ENCODE measurements at places on chromosomes 5 and 9.
A peak's percentile ranks its signal among the peaks of the same experiment; 100 is the strongest.

- no peaks in the 10 kb centered on the region for H3K36me3 ChIP-seq
- H3K27ac ChIP-seq: no peak overlapping the region
- no peak overlapping the region for H3K4me3 ChIP-seq
- no peak for DNase-seq
These were observed 471.9 kb upstream of the RGMB start for GRCh38 chr5:98301547-98301946.

- no peaks in the 10 kb centered on the region for H3K36me3 ChIP-seq
- no peak for DNase-seq
- H3K27ac ChIP-seq: no peak overlapping the region
- no peaks in the 10 kb centered on the region for H3K4me1 ChIP-seq
- H3K27me3 ChIP-seq: peaks cover 2% of the 10 kb centered on the region
- H3K4me3 ChIP-seq: no peak overlapping the region
These were observed 21.9 kb downstream of the MOCS2 start for GRCh38 chr5:53087621-53088121.

DNA sequence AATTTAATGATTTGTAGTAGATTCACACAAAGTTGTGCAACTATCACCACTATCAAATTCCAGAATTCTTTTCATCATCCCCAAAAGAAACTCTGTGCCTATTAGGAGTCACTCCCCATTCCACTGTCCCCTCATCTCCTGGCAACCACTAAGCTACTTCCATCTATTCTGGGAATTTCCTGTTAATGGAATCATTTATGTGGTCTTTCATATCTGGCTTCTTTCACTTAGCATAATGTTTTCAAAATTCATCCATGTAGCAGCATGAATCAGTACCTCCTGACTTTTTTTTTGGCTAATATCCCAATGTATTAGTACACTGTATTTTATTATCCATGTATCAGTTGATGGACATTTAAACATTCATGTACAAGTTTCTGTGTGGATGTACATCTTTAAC lies 157.6 kb downstream of the TTC39B start:
- no peak overlapping the region for H3K4me3 ChIP-seq
- no peaks in the 10 kb centered on the region for H3K36me3 ChIP-seq
- H3K27ac ChIP-seq: peak overlapping the region; percentile 19
- H3K27me3 ChIP-seq: peaks cover 4% of the 10 kb centered on the region

- no peak for DNase-seq
- no peaks in the 10 kb centered on the region for H3K4me1 ChIP-seq
- H3K27me3 ChIP-seq: peaks cover 1% of the 10 kb centered on the region
- H3K27ac ChIP-seq: no peak overlapping the region
These were observed 127.1 kb downstream of the DPYSL3 start for GRCh38 chr5:147382776-147383175.

- H3K36me3 ChIP-seq: no peaks in the 10 kb centered on the region
- H3K27ac ChIP-seq: no peak overlapping the region
- no peak overlapping the region for H3K4me3 ChIP-seq
- DNase-seq: no peak
- peaks cover 79% of the 10 kb centered on the region for H3K4me1 ChIP-seq
These were observed 84.3 kb downstream of the IQGAP2 start for GRCh38 chr5:76487386-76487785.

DNA sequence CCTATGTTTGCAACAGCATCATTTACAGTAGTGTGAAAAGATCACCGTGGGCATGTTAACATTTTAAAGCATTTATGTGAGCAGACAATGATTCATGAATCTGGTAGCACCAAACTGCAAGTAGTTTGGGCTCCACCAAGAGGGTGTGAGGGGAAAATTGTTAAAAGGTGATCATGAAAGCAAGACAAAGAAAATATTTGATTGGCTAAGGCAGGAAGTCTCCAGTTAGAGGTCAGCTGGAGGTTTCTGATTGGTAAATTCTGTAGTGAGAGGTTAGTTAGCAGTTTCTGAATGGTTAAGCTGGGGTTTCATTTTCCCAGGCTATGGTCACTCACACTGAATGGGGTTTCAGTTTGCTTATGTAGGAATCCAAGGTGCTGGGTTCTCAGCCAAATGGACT lies 13.5 kb upstream of the DRD1 start:
- peaks cover 6% of the 10 kb centered on the region for H3K27me3 ChIP-seq
- no peaks in the 10 kb centered on the region for H3K4me1 ChIP-seq
- no peak overlapping the region for H3K27ac ChIP-seq
- no peak for DNase-seq
- no peak overlapping the region for H3K4me3 ChIP-seq
- no peaks in the 10 kb centered on the region for H3K36me3 ChIP-seq

DNA sequence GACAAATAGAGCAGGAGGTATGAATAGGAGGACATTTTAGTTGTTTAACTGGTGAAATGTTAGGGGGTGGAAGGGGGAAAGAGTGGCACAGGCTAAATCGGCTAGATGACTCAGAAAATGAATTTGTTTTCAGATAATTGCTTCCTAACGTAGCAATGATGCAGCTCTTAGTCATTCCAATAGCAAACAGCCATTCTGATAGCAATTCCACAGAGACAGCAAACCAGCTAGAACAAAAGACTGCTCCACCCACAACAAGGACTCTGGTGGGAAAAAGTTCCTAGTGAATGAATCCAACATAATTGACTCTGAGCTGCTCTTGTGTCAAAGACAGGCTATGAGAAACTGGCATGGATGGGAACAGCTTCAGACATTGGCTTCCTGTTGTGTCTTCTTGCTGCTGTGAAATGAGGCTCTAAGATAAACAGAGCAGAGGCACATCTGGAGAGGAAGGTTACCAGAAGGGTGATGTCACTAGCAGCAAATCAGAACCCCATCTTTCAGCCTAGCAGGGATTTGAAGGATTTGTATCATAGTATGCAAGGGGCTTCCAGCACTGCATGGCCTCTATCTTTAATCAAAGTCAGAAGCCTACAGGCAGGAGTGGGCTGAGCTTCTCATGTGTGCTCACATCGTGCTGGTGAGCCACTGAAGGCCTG lies 28.1 kb upstream of the F2RL1 start:
- H3K27me3 ChIP-seq: peaks cover 2% of the 10 kb centered on the region
- no peak for DNase-seq
- H3K4me3 ChIP-seq: no peak overlapping the region
- H3K27ac ChIP-seq: no peak overlapping the region
- no peaks in the 10 kb centered on the region for H3K36me3 ChIP-seq

GRCh38 chr5:132437604-132438266 lies 52.8 kb downstream of the IRF1 start:
- DNase-seq: peak; percentile 51
- peaks cover 17% of the 10 kb centered on the region for H3K36me3 ChIP-seq
- peaks cover 7% of the 10 kb centered on the region for H3K27me3 ChIP-seq
- H3K4me3 ChIP-seq: peak overlapping the region; percentile 76
- peaks cover 95% of the 10 kb centered on the region for H3K4me1 ChIP-seq
- peak overlapping the region; percentile 98 for H3K27ac ChIP-seq

DNA sequence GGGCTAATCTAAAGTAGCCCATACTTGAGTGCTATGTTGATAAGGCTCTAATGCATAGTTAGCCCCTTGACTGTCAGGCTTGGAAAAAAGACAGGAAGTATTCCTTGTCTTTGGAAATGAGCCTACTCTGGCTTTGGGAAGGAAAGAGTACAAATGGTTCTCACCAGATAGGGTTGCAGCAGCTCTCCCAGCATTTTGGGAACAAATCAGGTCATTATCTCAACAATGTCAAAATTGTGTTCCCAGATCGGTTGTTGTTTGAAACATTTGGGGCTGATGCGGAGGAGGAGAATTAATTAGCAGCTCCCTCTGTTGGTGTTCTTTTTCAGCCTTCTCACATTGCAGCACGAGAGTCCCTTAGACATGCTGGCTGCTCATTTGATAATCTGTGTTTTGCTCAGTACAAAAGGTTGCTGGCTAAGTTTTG lies 294.7 kb upstream of the DMRT1 start:
- peaks cover 2% of the 10 kb centered on the region for H3K27me3 ChIP-seq
- DNase-seq: no peak
- no peak overlapping the region for H3K27ac ChIP-seq
- H3K4me1 ChIP-seq: no peaks in the 10 kb centered on the region

GRCh38 chr5:168305281-168305680 lies 13.8 kb downstream of the WWC1 start:
- no peak overlapping the region for H3K27ac ChIP-seq
- H3K27me3 ChIP-seq: peaks cover 9% of the 10 kb centered on the region
- H3K36me3 ChIP-seq: no peaks in the 10 kb centered on the region
- no peak for DNase-seq
- H3K4me3 ChIP-seq: no peak overlapping the region

- H3K4me3 ChIP-seq: no peak overlapping the region
- DNase-seq: no peak
- no peak overlapping the region for H3K27ac ChIP-seq
- no peaks in the 10 kb centered on the region for H3K36me3 ChIP-seq
- H3K27me3 ChIP-seq: peaks cover 4% of the 10 kb centered on the region
- H3K4me1 ChIP-seq: peaks cover 29% of the 10 kb centered on the region
These were observed 11.1 kb upstream of the CAST start for GRCh38 chr5:96651047-96651446.

GRCh38 chr5:89313804-89314588 lies 431.0 kb upstream of the MEF2C start:
- peak; percentile 34 for DNase-seq
- H3K27ac ChIP-seq: peak overlapping the region; percentile 87
- H3K36me3 ChIP-seq: no peaks in the 10 kb centered on the region
- H3K4me1 ChIP-seq: peaks cover 35% of the 10 kb centered on the region

DNA sequence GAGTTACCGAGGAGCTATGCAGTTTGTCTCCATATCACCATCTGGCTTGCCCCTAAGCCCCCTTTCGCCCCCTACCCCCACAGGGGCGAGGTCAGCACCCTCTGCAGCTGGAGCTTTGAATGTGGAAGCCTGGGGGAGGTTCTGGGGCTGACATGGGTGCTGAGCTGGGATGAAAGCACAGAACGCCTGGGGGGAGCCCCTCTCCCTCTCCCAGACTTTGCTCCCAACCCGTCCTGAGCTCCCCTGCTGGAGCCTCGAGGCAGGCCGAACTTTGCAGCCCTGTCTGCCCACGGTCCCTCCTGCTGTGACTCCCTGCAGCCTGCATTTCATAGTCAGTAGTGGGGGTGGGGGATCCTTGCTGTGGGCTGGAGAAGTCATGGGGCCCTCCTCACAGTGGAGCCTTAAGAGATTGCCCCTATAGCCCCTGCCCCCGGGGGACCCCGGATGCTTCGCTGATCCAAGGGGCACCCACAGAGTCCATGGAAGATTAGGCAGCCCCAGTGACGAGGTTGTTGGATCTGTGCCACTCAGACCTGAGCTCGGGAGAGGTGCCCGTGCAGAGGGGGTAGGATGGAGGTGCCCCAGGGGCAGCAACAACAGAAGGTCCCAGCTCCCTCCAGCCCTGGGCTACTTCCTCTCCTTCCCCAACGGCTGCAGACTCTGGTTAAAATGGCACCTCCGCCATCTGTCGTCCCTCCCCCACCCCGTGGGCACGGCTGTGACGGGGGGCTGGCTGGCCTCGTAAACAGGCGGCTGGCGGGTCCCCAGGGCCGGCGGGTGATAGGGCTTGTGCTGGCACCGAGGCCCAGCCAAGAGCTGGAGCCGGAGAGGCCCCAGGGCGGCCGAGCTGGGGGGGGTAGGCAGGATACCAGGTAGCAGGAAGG lies 162.0 kb downstream of the C9orf50 start:
- peak; percentile 65 for DNase-seq
- H3K4me1 ChIP-seq: peaks cover 42% of the 10 kb centered on the region
- H3K27me3 ChIP-seq: peaks cover 29% of the 10 kb centered on the region
- H3K27ac ChIP-seq: peak overlapping the region; percentile 96
- peak overlapping the region; percentile 67 for H3K4me3 ChIP-seq

All from immature natural killer cell (primary cell).